ENCODE measurements at places on chromosomes 5 and 9. TPM values are rescaled to one million over a fixed set of nuclear protein-coding genes. Genes with fewer than 3 reads are reported as not detected.
A peak's percentile ranks its signal among the peaks of the same experiment; 100 is the strongest.

DNA sequence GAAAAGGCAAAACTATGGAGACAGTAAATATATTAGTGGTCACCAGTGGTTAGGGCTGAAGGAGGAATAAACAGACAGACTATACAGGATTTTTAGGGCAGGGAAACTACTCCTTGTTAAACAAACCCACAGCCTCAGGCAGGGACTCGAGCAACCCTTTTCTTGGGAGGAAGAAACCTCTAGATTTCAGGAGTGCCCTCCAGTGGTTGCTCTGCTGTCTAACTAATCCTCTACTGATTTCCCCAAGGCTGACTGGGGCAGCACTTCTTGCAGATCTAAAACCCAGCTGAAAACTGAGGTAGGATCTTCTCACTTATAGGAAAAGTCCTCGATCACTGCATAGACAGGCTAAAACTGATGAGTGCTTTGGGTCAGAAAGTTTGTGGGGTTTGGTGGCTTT, 176.8 kb downstream of the ISOC1 start:
- H3K27ac ChIP-seq = no peak overlapping the region
- no peaks in the 10 kb centered on the region for H3K36me3 ChIP-seq
- no peaks in the 10 kb centered on the region for H3K4me1 ChIP-seq
- no peaks in the 10 kb centered on the region for H3K27me3 ChIP-seq
- H3K4me3 ChIP-seq = no peak overlapping the region

DNA sequence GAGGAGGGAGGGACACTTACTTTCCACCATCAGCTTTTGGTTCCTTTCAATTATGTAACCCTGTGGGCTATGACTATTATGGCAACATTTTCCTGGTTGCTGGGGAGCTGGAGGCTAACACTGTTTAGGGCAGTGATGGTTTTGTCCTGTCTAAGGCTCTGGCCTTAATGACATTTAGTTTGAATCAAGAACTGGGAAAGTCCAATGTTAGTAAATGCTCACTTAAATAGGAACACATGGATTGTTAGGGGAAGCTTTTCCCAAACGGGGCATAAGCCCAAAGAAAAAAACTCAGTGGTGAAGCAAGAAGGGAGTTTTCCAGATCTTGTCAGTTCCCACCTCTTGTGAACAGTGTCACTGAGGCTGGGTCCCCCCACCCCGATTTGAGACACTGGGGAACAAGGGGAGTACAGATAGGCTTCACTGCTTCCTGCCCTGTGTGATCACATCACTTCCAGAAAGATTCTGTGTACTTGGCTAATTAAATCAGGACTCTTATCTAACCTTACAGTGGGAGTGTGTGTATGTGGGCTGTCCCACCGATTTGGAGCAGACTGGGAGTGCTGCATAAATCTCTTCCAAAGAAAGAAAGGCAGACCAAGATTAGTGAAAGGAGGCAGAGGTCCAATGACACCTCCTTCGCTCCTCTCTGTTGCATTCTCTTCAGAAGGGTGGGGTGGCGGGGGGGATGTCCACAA, 206.4 kb downstream of the PTTG1 start:
- no peak overlapping the region for H3K4me3 ChIP-seq
- H3K4me1 ChIP-seq = no peaks in the 10 kb centered on the region
- no peaks in the 10 kb centered on the region for H3K36me3 ChIP-seq
- no peaks in the 10 kb centered on the region for H3K27me3 ChIP-seq
- no peak for DNase-seq

GRCh38 chr5:157741131-157741530, 2.4 kb upstream of the LSM11 start:
- no peaks in the 10 kb centered on the region for H3K36me3 ChIP-seq
- no peak for DNase-seq
- H3K4me3 ChIP-seq = no peak overlapping the region
- no peaks in the 10 kb centered on the region for H3K4me1 ChIP-seq

- no peaks in the 10 kb centered on the region for H3K36me3 ChIP-seq
- no peak overlapping the region for H3K4me3 ChIP-seq
- DNase-seq = no peak
- H3K27ac ChIP-seq = no peak overlapping the region
- no peaks in the 10 kb centered on the region for H3K4me1 ChIP-seq
- H3K27me3 ChIP-seq = no peaks in the 10 kb centered on the region
Observed at GRCh38 chr5:121164632-121165031, 687.0 kb upstream of the FTMT start.

DNA sequence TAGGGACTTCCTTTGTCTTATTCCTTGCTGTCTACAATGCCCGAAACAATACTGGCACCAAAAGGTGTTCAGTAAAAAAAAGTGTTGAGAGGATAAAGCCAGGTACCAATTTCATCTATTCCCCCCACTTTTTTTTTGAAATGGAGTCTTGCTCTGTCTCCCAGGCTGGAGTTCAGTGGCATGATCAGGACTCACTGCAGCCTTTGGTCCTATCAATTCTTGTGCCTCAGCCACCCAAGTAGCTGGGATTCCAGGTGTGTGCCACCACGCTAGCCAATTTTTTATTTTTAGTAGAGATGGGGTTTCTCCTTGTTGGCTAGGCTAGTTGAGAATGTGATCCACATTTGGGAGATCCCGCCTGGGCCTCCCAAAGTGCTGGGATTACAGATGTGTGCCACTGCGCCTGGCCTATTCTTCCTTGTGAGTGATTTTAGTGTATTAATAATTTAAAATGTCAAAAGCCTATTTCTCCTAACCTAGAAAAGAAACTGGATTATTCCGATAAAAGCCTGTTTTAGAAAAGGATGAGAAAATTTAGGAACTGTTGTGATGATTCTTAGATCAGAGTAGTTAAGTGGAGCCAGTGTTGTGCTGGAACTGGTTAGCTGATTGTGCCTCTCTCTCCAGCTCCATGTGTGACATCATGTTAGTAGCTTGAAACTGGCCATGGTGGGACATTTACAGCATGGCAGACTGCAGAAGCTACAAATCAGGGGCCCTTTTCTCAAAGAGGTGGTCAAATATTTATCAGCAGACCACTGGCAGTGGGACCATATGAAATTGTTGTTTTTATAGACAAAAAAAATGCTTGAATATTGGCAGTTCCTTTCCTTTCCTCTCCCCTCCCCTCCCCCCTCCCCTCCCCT, 14.3 kb downstream of the CDC42SE2 start:
- H3K36me3 ChIP-seq = no peaks in the 10 kb centered on the region
- no peaks in the 10 kb centered on the region for H3K27me3 ChIP-seq
- H3K4me1 ChIP-seq = peaks cover 20% of the 10 kb centered on the region
- H3K27ac ChIP-seq = peak overlapping the region; percentile 52

GRCh38 chr5:60883229-60883628, 39.2 kb upstream of the ELOVL7 start:
- no peak for DNase-seq
- no peak overlapping the region for H3K27ac ChIP-seq
- no peak overlapping the region for H3K4me3 ChIP-seq
- H3K4me1 ChIP-seq = no peaks in the 10 kb centered on the region
- H3K36me3 ChIP-seq = no peaks in the 10 kb centered on the region

DNA sequence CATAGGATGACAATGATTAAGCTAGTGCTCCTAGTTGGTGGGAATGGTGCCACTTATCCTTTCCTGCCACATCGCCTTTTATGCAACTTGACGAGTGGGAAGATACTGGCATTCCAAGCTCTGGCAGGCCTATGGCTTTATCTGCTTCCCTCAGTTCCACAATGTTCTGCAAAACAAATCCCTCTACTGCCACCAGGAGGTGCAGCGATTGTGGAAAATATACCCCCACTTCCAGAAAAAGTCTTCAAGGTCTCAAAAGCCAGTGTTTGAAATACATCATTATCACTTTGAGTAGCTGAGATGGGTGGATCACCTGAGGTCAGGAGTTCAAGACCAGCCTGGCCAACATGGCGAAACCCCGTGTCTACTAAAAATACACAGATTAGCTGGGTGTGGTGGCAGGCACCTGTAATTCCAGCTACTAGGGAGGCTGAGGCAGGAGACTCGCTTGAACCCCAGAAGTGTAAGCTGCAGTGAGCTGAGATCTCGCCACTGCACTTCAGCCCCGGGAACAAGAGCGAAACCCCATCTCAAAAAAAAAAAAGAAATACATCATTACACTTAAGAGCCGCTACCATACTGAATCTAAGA, 3.4 kb downstream of the CLINT1 start:
- no peak overlapping the region for H3K4me3 ChIP-seq
- H3K36me3 ChIP-seq = no peaks in the 10 kb centered on the region

DNA sequence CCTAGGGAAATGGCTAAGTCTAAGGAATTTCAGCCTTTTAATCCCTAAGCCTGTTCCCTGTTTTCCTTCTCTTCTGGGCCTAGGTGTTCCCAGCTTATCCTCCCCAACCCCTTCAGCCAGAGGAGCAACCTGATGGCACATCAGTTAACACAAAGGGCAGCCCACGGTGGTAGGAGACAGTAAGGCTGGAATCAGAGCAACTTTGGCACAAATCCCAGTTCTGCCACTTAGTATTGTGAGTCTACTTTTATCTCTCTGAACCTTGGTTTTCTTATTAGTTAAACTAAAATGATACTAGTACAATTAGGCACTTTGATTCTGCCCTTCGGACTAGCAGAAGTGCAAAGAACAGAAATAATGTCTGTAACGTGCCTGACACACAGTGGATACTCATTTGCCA, 246.8 kb downstream of the SAXO1 start:
- no peak overlapping the region for H3K27ac ChIP-seq
- H3K4me1 ChIP-seq = peaks cover 8% of the 10 kb centered on the region
- H3K4me3 ChIP-seq = no peak overlapping the region
- H3K27me3 ChIP-seq = no peaks in the 10 kb centered on the region

- no peaks in the 10 kb centered on the region for H3K36me3 ChIP-seq
- H3K27me3 ChIP-seq = no peaks in the 10 kb centered on the region
- peak overlapping the region; percentile 10 for H3K4me3 ChIP-seq
- no peak overlapping the region for H3K27ac ChIP-seq
Observed at GRCh38 chr5:114360816-114361723, 800 bp upstream of the KCNN2 start.

DNA sequence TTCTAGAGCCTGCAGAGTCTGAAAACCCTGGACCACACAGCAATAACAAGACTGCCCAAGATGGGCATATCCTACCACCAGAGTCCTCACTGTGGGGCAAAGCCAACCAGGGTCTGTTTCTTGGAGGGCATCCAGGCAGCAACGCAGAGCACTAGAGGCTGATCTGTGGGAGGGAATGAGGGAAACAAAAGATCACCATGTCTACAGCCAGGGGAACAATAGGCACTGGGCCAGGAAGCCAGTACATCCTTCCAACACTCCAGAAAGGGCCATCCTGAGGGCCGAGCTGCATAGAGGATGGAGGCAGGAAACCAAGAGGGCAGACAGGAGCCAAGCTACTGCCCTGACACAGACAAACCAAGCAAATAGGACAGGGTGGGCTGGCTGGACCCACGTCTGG, 416.1 kb upstream of the IRX4 start:
- H3K4me1 ChIP-seq = no peaks in the 10 kb centered on the region
- H3K36me3 ChIP-seq = no peaks in the 10 kb centered on the region
- DNase-seq = no peak
- H3K4me3 ChIP-seq = no peak overlapping the region

GRCh38 chr9:110029956-110030480, 177.9 kb downstream of the C9orf152 start:
- no peaks in the 10 kb centered on the region for H3K27me3 ChIP-seq
- no peak overlapping the region for H3K4me3 ChIP-seq
- DNase-seq = no peak
- H3K27ac ChIP-seq = peak overlapping the region; percentile 18

DNA sequence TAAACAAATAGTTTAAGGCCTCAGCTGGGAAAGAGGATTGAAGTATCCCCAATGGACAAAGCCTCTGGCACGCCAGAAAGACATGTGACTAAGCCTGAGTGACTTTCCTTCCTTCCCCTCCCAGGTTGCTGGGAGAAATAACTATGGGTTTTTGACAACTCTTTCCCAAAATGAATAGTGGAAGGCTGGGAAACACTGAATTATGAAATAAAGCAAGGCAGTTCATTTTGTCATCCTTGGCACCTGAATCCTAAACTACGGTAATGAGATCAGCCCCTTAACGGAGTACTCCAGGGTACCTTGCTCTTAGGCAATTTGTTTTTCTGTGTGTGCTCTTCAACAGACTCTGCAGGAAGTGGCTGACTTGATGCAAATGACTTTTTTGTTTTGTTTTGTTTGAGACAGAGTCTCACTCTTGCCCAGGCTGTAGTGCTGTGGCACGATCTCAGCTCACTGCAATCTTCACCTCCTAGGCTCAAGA, 75.2 kb downstream of the LMNB1 start:
- DNase-seq = peak; percentile 34
- H3K36me3 ChIP-seq = no peaks in the 10 kb centered on the region

- H3K27me3 ChIP-seq = no peaks in the 10 kb centered on the region
- H3K4me3 ChIP-seq = peak overlapping the region; percentile 75
- DNase-seq = peak; percentile 32
- peaks cover 35% of the 10 kb centered on the region for H3K4me1 ChIP-seq
Observed at GRCh38 chr9:135905380-135906258, 1.7 kb downstream of the CAMSAP1 start.

DNA sequence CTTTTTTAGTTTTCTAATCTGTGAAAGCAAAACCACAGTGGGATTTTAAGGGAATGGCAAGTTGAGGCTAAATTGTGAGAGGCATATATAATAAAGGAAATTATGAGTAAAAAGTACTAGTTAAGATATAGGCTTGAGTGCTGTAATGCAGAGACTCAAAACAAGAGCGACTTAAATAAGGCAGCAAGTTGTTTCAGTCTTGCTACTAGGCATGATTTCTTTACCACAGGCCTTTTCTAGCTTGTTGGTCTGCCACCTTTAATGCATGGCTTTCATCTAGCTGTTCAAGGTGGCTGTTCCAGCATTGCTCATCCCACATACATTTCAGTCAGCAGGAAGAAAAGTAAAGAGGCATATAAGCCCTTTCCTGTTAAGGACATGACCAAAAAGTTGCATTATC, 427.9 kb upstream of the ADAMTSL1 start:
- no peak for DNase-seq
- no peak overlapping the region for H3K4me3 ChIP-seq
- no peaks in the 10 kb centered on the region for H3K4me1 ChIP-seq
- H3K27me3 ChIP-seq = no peaks in the 10 kb centered on the region
- H3K36me3 ChIP-seq = no peaks in the 10 kb centered on the region

DNA sequence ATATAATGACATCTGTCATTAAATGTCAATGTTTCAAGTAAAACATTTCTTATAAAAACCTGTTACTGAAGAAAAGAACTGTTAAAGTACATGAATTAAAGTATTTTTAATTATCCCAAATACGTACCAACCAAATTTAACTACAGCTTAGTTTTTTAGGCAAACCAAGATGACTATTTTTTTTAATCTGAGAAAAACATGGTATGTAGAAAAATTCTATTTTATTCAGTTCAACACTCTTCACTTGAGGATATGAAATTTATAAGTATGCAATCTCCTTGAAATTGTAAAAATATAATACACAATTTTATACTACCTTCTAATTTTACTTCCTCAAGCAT, 75.3 kb upstream of the IFNE start:
- no peaks in the 10 kb centered on the region for H3K27me3 ChIP-seq
- H3K36me3 ChIP-seq = no peaks in the 10 kb centered on the region
- H3K4me3 ChIP-seq = no peak overlapping the region

Gene MUSK
- 7.8 TPM for total RNA-seq

Gene ZNF484
- 23.9 TPM for total RNA-seq

Gene MYOZ3
- total RNA-seq = not detected

Gene ACSL6
- 1.1 TPM for total RNA-seq

Gene IQGAP2
- 86.5 TPM for total RNA-seq

Gene PALM2AKAP2
- total RNA-seq = not detected

Gene GADD45G
- total RNA-seq = 37.1 TPM
